B cell (primary cell): ENCODE measurements at places on chromosomes 2 and 18. TPM values are rescaled to one million over a fixed set of nuclear protein-coding genes. Genes with fewer than 3 reads are reported as not detected.

The CFAP221 gene
- polyA plus RNA-seq, result not detected in 2 replicates

The RGPD3 gene
- 0.16 TPM in 2 replicates for polyA plus RNA-seq

The GNLY gene
- polyA plus RNA-seq, result 3.9 and 18.1 TPM in 2 replicates

The CNDP1 gene
- 0.12 and 0.19 TPM in 2 replicates for polyA plus RNA-seq

The VWC2L gene
- not detected in 2 replicates for polyA plus RNA-seq
